Right cardiac atrium (tissue), 5 donors: ENCODE measurements at places on chromosomes 2 and 18. TPM values are rescaled to one million over a fixed set of nuclear protein-coding genes. Genes with fewer than 3 reads are reported as not detected.

DNA sequence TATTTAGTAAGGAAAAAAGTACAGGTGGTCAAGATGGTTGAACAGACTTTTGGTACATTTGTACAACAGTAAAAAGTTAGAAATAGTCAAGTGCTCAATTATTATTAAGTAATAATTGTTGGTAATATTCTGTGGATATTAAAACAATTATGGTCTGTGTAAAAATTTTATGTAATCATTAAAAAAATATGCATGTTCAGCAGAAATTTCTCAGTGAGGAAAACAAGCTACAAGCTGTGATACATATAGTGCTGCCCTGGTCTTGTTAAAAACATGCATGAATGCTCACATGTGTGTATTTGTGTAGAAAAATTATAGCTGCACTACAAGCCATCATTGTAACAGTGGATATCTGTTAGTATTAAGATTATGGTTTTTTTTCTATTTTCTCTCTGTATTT lies 13.0 kb downstream of the KCNH7 start:
- DNase-seq = no peak

DNA sequence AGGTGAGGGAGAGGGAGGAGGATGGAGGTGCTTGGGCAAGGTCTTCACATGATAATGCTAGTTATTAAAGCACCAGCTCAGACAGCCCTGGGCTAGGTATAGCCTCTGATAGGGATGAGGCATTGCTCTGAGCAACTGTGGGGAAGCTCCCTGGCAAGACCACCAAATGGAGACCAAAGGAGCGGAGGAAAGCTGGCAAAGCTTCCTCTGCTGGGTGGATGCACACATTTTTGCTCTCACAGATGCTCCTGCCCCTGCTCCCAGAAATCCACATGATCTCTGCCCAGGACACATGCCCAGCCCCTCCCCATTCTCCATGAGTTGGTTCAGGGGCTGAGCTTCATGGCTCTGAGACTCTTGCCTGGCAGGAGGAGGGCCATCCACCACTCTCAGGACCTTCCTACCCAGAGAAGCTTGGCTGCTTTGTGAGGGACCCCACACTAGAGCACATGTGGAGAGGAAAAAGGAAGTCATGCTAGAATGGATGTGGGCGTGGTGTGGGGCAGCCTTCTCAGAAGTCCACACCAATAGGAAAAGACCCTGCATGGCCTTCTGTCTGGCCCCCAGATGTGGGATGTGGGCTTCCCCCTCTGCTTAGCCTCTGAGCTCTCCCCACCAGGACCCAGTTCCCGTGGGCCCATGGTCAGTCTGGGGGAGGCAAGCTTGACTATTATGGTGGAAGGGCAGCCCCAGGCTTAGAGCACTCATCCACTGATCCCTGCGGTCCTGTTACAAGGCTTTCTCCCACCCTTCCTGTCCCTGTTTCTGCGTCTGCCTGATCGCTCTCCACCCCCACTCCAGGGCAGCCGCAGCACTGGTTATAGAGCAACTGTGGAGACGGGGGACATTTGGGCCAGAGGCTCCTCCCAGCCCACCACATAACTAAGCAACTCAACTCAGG lies 10.5 kb upstream of the CYP26B1 start:
- DNase-seq = no peak

DNA sequence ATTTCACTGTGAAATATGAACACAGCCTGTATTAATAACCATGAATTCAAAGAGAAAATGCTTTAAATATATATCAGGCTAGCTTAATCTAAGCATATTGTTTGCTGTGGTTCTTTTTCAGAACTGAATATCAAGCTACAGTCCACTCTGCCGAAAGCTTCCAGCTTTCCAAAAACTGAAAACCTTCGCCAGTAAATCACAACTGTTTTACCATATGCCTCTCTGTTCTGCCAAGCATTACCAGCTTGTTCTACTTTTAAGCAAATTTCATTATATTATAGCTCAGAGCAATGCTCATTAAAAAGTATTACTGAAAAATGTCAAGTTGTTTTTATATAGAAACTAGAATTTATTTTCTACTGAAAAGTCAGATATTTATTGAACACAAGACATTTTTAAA lies 277.4 kb downstream of the NRXN1 start:
- no peak for DNase-seq

GRCh38 chr2:39636306-39636705 lies 29.4 kb upstream of the TMEM178A start:
- no peak for DNase-seq

GRCh38 chr2:109176928-109177327 lies 47.9 kb downstream of the SH3RF3 start:
- DNase-seq = no peak

DNA sequence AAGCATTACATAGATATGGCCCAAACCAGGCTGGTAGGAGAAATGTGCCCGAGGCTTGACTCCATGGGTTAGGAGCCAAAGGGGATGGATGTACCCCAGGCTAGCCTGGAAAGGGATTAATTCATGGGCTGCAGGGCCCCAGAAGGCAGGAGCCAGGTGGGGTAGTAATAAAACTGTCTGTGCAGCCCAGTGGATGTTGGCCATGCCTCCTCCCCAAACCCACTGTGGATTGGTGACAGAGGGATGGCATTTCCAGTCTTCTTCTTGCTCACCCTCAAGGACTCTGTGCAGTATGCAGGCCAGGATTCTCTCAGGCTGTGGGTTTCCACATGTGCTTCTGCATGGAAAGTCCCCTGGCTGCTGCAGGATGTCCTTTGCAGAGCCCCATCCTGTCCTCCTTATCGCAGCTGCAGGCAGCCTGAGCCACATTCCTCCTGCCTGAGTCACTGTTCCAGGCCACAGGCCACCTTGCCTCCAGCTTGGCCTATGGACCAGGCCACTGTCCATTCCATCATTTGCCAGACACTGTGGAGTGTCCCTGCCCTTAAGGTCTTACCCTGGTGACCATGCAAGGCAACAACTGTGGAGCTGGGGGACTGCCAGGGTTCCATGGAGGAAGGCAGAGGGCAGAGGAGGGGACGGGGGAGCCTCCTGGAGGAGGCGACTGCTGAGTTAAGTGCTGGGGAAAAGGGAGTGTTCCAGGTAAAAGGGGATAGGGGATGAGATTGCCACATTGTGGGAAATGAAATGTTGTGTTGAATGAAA lies 38.9 kb downstream of the INO80C start:
- DNase-seq = peak; percentile 83

DNA sequence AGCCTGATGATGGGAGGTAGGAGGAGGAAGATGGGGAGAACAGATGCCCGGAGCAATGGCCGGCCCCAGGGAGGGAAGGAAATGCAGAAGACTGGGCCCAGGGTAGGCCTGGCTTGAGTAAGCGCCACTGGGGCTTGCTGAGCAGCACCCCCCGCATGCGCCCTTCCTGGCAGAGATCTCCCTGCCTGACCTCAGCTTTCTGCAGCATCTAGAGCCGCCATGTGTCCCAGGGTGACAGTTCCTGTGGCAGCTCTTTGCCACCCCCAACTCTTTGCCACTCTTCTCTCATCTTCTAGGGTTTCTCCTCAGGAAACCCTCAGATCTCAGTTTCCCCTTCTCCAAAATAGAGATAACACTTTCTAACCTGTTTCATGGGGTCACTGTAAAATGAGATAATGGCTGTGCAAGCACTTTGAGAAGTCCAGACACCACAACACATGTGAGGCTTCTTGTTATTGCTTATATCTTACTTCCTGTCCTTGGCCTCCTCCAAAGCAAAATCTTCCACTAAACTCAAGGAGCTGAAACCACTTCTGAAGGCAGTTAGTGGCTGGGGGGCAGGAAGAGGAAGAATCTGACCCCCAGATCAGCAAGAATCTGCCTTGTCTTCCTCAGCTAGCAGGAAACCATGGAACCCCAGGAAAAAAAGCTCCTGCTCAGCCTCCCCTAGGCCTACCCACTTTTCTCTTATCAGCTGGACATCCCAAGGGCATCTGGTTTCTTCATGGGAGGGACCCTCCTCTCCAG lies 64.9 kb downstream of the EPAS1 start:
- no peak for DNase-seq

Gene RGPD3
- total RNA-seq = not detected

Gene NCKAP5
- total RNA-seq = 7.3 TPM

Gene VWC2L
- total RNA-seq = not detected

Gene SEPTIN10
- 61.4 TPM for total RNA-seq

Gene MPP4
- total RNA-seq = not detected

Gene KCNG2
- total RNA-seq = 0.37 TPM

Gene IL1F10
- total RNA-seq = not detected

Gene ALPP
- not detected for total RNA-seq

Gene PROM2
- total RNA-seq = 1.4 TPM

Gene CPO
- total RNA-seq = not detected

Gene AGXT
- total RNA-seq = not detected

Gene PDE1A
- 13.9 TPM for total RNA-seq
